ENCODE measurements at places on chromosomes 4 and X. TPM values are rescaled to one million over a fixed set of nuclear protein-coding genes. Genes with fewer than 3 reads are reported as not detected.

DNA sequence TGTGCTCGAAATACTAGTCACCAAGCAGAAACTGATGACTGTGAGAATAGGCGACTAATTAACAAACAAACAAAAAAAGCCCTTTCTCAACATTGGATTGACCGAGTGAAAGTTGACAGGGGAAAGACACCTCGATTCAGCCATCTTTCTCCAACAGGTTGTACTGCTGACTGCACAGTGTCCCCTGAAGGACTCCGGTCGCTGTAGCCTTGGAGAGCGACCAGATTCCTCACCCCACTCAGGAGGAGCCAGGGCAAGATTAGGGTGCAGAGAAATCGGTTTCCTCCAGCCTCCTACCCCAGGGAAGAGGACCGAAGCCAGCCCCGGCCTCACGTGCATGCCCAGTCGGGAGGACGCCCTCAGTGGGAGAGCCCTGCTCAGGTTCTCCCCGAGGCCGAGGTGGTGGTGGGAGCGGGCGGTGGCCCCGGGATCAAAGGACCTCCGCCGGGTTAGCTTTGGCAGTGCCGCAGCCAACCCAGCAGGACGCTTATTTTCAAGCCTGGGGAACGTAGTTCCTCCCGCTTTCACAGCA lies 1.1 kb upstream of the RAP1GDS1 start:
- no peak for DNase-seq

GRCh38 chr4:76087007-76087769 lies 12.7 kb downstream of the ART3 start:
- peak; percentile 58 for DNase-seq

SH3RF1 gene
- 13.0 TPM for total RNA-seq

DCHS2 gene
- total RNA-seq, result under 0.01 TPM

DNA sequence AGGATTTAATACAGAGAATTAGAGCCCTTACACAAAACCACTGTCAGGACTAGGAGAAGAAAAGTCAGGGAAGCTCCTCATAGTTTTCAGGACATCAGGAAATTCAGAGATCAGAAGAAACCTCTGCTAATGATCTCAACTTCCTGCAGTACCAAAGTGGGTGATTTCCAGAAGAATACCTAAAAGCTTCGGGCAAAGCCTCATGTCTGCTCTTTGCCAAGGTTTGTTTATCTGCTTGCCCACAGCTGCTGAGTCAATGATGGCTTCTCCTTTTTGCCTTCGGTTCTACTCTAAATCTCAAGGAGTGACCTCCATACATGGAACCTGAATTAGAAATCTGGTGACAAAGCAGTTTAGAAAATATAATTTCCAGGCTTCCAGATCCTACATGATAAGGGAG lies 68.4 kb downstream of the USP38 start:
- no peak for DNase-seq

All from fibroblast of lung (primary cell).